Stimulated activated CD4-positive, alpha-beta T cell treated with anti-CD3 and anti-CD28 coated beads, Interleukin-1b, Interleukin-23, amount 100 ng/mL, for 1 hour (primary cell): ENCODE measurements at places on chromosomes 5 and 9.

GRCh38 chr5:108653201-108653600 is 94.5 kb upstream of the FER start:
- DNase-seq = no peak

- DNase-seq = no peak
Observed at GRCh38 chr9:35937227-35937626, 20.7 kb downstream of the OR2S2 start.

- DNase-seq = no peak
Observed at GRCh38 chr5:176570044-176570443, 20.9 kb downstream of the CDHR2 start.

- no peak for DNase-seq
Observed at GRCh38 chr9:36872641-36873040, 161.4 kb downstream of the PAX5 start.

DNA sequence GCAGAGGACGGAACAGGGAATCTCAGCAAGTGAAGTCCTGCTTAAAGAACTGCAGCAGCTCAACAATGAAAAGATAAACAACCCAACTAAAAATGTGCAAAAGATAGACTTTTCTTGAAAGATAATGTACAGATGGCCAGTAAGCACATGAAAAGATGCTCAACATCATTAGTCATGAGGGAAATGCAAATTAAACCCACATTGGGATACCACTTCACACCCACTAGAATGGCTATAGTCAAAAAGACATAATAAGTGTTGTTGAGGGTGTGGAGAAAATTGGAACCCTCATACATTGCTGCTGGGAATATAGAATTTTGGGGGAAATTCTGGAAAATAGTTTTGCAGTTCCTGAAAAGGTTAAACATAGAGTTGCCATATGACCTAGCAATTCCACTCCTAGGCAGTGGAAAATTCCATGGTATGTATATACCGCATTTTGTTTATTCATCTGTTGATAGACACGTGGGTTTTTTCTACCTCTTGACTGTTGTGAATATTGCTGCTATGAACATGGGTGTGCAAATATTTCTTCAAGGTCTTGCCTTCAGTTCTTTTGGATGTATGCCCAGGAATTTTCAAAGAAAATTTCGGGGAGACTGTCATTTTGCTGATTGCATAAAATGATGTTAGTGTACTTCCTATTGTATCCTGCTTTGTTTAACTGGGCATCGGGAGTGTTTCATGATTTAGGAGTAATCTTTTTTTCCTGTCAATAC is 7.2 kb downstream of the CNOT8 start:
- DNase-seq = no peak

DNA sequence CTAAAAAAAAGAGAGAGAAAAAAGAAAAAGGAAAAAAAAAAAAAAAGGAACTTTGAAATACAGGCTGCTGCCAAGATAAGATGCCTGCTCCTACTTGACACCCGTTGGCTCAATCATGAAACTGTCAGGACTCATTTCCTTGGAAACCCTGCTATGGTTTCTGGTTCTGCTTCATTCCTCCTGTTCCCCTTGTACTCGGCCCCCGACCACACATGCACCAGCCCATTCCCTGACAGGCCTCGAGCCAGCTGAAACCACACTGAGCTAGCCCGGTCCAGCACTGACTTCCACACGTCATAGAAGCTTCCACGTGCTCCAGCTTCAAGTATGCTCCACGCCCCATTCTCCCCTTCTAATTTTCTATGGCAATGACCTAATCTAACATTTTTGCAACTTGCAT is 93.2 kb downstream of the MYO10 start:
- no peak for DNase-seq
